ENCODE measurements at places on chromosomes 5 and 9.

DNA sequence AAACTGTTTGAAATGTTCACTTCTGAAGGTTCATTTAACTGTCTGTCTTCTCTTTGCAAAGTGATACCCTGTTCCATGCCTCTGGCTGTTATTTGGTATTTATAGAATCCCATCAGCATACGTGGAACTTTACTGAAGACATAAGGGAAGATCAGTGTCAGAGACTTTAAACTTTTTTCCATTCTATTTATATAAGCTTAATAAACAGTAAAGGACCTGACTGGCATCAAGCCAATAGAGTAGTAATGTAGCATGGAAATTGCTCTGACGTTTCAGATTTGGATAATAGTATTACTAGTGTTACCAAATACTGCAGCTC lies 94.9 kb upstream of the MINAR2 start:
- DNase-seq = no peak

GRCh38 chr5:153555420-153556114 lies 65.1 kb downstream of the GRIA1 start:
- no peak for DNase-seq

DNA sequence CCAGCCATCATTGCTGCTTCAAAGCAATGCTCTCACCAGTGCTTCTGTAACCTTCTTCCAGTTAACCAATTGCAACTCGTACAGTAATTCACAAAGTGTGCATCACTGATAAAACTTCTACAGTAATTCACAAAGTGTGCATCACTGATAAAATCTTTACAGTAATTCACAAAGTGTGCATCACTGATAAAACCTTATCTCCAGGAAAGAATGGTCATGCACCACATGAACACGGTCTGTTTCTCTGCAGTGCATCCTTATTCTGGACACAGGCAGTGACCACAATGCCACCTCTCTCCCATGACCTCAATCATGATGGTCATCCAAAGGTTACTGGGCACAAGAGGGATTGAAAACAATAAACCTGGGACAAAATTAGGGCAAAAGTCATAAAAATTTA lies 153.6 kb downstream of the TSSK1B start:
- DNase-seq = no peak

DNA sequence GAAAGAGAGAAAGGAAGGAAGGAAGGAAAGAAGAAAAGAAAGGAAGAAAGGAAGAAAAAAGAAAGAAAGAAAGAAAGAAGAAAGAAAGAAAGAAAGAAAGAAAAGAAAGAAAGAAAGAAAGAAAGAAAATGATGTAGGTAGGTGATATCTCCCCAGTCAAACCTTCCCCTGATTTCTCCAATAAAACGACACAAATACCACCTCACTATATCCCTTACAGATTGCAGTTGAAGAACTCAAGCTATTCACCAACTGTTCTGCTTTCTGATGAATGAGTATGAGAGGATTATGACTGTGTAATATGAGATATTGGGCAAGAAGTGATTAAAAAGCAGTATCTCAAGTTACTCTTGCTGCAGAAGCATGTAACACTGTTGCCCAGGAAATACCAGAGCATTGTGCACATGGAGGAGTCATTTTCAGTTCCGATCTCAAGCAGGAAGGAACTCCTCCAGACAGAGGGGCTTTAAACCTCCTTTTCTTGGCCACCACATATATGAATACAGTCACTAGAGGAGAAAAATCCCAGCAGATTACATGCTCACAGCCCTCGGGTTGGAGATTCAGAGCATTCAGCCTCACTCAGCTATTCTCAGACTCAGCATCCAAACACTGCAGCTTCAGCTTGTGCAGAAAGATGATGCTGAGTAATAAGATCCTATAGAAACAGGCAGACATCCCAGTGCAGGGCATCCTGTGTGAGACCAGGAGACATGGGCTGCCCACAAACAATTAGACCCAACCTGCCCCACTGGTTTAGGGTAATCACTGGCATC lies 61.4 kb downstream of the UGCG start:
- DNase-seq = peak; percentile 20

GRCh38 chr9:33129251-33129885 lies 37.8 kb downstream of the B4GALT1 start:
- no peak for DNase-seq
